ENCODE measurements at places on chromosomes 6 and 20.

GRCh38 chr6:89859744-89860143, 30.1 kb downstream of the CASP8AP2 start:
- no peak for DNase-seq

DNA sequence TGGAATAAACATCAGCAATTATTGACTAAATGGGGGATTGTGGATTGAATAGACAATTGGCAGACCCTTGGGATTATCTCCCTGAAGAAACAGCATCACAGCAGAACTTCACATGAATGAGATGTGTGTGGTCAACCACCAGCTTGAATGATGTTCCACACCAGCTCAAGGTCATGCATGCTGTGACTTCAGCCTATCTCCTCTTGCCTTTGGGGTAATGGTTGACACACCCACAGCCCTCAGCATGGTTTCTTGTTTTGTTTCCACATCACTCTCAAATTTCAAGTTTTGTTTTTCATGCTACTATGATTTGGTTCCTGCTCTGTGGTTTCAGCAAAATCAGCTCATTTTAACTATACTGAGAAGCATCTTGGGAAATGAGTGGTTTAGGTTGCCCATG, 94.3 kb downstream of the PAK5 start:
- no peak for DNase-seq

GRCh38 chr6:38499529-38500096, 140.1 kb downstream of the BTBD9 start:
- DNase-seq, result no peak

DNA sequence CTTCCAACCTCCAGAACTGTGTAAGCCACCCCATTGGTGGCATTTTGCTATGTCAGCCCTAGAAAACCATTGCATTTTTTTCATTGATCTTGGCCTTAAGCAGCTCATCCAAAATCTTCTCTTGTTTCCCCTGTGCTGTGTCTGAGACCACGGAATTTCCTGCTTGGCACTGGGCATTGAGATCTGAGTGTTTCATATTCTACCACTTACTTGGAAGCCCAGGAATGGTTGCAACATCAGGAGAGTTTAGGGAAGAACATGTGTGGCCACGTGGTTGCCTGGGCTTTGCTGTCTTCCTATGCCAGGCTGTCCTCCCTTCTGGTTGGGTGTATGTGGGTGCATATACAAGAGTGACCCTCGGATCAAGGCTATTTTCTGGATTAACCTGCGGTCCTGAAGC, 139.3 kb upstream of the PMEPA1 start:
- no peak for DNase-seq

- DNase-seq, result no peak
Observed at GRCh38 chr6:43107344-43108062, 31.4 kb downstream of the PTK7 start.

GRCh38 chr6:8888468-8888867, 453.1 kb upstream of the SLC35B3 start:
- DNase-seq, result no peak

DNA sequence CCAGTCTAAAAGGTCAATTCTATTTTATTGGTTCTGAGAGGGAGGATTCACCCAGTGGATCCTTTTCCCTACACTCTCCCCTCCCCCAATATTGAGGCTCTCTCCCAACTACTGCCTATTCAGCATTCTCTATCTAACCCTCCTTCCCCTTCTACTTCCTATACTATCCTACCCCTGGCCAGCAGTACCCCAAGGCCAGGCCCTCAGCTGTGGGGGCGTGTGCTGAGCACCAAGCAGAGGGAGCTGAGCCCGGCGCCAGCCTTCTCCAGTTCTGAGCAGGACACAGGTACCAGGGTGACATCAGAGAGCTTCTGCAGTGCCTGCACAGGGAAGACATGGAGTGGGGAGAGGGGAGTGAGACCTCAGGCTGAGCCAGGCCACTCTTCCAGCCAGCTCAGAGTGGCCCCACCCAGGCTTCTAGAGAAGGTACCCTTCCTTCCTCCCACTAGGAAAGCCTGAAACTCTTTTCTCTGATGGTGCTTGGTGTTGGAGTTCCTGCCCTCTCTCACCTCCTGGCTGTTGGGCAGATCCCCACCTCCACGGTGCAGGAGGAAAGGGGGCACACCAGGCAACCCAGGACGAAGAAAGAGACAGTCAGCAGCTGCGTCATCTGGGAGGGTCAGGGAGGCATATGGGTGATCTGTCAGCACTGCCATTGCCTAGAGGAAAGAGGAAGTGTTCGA, 1.9 kb downstream of the DDAH2 start:
- no peak for DNase-seq
